A673 (cell line): ENCODE measurements at places on chromosomes 2 and 18. TPM values are rescaled to one million over a fixed set of nuclear protein-coding genes. Genes with fewer than 3 reads are reported as not detected.
A peak's percentile ranks its signal among the peaks of the same experiment; 100 is the strongest.

Gene SERPINB2
- 1.7 and 2.5 TPM in 2 replicates for total RNA-seq

Gene PIK3C3
- 49.6 and 50.8 TPM in 2 replicates for total RNA-seq

Gene ATP6V1B1
- 6.4 and 6.5 TPM in 2 replicates for total RNA-seq

DNA sequence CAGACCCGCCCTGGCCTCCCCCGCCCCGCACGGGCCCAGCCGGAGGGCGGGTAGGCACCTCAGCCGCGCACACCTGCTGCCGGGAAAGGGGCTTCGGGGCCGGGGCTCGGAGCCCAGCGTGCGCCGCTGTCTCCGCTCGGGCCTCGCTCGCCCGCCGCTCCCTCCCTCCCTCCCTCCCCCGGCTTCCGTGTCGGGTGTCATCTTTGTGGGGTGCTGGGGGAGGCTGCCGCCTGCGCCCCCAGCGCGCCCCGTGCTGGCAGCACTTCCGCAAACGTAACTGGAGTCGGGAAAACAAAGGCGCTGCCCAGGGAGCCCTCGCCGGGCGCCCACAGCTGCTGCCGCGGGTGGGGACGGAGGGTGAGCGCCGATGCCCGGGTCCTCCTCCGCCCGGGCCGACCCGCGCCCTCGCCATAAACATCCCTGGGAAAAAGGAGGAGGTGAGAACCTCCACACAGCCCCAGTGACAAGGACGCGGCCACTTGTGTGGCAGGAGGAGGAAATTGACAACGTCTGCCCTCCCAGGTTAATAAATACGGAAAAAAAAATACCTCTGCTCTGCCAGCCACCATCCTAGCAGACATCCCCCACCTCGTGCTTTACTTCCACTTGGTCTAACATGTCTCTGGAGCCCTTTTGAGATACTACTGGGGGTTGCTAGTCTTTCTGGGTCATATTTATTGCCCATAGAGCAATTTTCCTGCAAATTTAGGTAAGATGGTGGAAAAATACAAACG lies 550 bp downstream of the MFSD6 start:
- DNase-seq: peak; percentile 52

Gene RFTN2
- 5.8 and 7.3 TPM in 2 replicates for total RNA-seq

Gene CD28
- not detected in 2 replicates for total RNA-seq

Gene MALL
- 0.17 and 0.24 TPM in 2 replicates for total RNA-seq

Gene ALPG
- not detected in 2 replicates for total RNA-seq

DNA sequence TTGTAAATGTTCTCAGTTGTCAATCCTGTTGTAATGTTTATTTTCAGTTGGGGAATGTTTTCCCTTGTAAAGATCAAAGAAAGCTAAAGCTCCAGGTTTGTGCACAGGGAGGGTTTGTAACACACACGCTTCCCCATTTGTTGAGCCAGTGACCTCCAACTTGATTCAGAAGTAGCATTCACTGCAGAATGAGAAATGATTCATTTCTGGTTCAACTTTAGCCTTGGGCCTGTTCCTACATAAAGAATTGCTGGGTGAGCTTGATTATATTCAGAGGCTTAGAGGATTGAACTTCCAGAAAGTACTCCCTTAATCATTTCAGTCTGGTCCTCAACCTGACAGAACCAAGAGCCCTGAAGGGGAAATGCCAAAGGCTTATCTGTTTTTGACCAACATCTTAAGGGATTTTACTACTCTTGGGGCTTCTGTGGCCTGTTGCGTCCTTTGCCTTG lies 70.6 kb upstream of the CAVIN2 start:
- no peak for DNase-seq

- no peak for DNase-seq
Measured at GRCh38 chr2:71526141-71526540, 72.8 kb downstream of the DYSF start.

DNA sequence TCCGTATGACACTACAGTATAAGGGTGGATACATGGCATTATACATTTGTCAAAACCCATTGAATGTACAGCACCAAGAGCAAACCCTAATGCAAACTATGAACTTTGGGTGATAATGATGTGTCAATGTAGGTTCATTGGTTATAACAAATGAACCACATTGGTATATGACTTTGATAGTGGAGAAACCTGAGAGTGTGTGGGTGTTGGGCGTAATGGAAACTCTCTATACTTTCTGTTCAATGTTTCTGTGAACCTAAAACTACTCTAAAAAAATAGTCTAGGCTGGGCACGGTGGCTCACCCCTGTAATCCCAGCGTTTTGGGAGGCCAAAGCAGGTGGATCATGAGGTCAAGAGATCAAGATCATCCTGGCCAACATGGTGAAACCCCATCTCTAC lies 6.5 kb upstream of the ACTG2 start:
- no peak for DNase-seq

Gene G6PC2
- not detected in 2 replicates for total RNA-seq

Gene SNORC
- 4.6 and 4.7 TPM in 2 replicates for total RNA-seq

- DNase-seq: no peak
Measured at GRCh38 chr18:61993831-61994230, 101.0 kb upstream of the RNF152 start.

Gene ITGB6
- not detected in 2 replicates for total RNA-seq

GRCh38 chr2:69773206-69773605 lies 31.3 kb downstream of the ANXA4 start:
- no peak for DNase-seq

Gene DHX57
- total RNA-seq: 30.6 and 33.2 TPM in 2 replicates

DNA sequence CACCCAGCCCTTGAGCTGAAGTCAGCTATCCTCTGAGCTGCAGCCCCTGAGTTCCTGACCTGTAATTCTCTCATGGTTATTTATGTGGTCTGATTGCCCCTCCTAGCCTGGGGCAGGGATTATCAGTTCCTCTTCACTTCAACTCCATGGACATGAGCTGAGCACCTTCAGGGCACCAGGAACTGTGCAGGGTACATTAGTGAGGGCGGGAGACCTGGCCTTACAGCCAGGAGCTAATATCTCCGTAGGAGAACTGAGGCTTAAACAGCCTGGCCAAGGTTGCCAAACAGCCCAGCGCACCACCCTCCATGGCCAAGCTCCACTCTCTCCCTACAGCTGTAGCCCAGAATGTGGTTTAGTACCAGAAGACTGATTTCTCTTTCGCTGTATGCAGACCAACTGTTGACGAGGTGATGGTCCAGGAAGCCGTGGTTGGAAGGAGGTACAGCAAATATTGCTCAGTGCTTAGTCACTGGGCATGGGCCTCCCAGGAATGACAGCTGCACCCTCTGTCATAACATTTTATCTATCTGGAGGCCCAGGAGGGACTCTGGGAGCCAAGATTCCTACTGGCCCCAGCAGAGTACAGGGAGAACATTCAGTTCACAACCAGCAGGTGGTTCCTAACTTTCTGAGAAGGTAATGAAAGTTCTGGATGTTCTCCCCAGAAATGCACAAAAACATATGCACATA lies 228.7 kb upstream of the SIX2 start:
- no peak for DNase-seq

Gene PLA2R1
- total RNA-seq: not detected in 2 replicates

DNA sequence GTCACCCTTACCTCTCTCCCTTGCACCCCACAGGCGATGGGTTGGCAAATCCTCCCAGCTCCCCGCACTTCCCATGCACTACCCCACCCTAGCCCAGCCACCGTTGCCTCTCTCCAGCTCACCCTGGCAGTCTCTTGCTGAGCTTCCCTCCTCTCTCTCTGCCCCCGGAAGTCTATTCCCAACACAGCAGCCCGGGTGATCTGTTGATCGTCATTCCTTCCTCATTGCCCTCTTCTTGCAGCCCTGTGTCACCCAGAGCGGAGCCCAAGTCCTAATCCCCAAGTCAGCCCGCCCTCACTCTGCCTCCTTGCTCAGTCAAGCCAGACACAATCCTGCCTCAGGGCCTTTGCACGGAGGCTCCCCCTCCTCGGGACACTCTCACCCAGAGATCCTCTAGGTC lies 55.2 kb downstream of the CIB4 start:
- no peak for DNase-seq

- DNase-seq: no peak
Measured at GRCh38 chr2:36741188-36741837, 44.8 kb downstream of the VIT start.

GRCh38 chr2:86598966-86599365 lies 24.7 kb downstream of the RNF103 start:
- no peak for DNase-seq

- peak; percentile 62 for DNase-seq
Measured at GRCh38 chr2:95115418-95115817, 6.2 kb downstream of the MRPS5 start.

- peak; percentile 15 for DNase-seq
Measured at GRCh38 chr2:15940661-15941480, 521 bp downstream of the MYCN start.

- DNase-seq: no peak
Measured at GRCh38 chr2:36805635-36806224, 109.2 kb downstream of the VIT start.
